ENCODE measurements at places on chromosomes 7 and 10.

DNA sequence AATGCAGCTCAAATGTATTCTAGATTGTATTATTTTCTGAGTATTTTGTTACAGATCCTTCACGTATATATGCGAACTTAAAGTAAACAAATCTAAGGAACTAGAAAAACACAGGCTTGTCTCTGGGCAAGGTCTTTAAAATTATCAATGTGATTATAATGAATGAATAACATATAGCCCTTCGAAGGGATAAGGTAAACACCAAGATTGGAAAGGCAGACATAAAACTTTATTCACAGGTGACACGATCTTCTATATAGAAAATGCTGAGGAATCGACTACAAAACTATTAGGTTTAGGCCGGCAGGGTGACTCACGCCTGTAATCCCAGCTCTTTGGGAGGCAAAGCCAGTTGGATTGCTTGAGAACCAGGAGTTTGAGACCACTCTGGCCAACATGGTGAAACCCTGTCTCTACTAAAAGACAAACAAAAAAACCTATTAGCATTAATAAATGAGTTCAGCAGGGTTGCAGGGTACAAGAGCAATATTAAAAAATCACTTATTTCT lies 80.4 kb downstream of the CNNM2 start:
- DNase-seq: no peak

GRCh38 chr7:16026253-16027020 lies 340.0 kb upstream of the MEOX2 start:
- DNase-seq: no peak

- no peak for DNase-seq
Measured at GRCh38 chr10:990808-991207, 2.6 kb downstream of the GTPBP4 start.

DNA sequence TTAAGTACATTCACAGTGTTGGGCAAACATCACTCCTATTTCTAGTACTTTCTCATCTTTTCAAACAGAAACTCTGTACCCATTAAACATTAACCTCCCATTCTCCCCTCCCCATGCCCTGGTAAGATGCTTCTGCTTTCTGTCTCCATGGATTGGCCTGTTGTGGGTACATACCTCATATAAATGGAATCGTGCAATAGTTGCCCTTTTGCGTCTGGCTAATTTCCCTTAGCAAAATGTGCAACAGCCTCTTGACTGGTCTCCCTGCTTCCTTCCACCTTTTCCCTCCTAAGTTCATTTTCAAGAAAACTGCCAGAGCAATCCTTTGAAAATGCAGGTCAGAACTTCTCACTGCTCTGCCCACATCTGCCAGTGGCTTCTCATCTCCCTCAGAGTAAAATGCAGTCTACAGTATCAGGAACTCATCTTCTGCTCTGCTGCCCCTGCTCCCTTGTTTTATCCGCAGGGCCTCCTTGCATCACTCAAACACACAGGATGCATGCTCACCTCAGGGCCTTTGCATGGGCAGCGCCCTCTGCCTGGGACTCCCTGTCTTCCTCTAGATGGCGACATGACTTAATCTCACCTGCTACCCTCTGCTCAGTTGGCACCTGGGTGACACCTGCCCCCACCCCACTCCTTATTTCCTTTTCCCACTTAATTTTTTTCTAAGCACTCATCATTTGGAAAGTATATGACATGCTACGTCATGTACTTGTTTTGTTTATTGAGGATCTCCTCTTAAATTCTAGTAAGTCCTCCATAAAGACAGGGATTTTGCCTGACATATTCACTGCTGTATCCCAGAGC lies 44.3 kb upstream of the ECHDC3 start:
- DNase-seq: no peak

- DNase-seq: no peak
Measured at GRCh38 chr10:76311752-76312636, 880.6 kb downstream of the LRMDA start.

DNA sequence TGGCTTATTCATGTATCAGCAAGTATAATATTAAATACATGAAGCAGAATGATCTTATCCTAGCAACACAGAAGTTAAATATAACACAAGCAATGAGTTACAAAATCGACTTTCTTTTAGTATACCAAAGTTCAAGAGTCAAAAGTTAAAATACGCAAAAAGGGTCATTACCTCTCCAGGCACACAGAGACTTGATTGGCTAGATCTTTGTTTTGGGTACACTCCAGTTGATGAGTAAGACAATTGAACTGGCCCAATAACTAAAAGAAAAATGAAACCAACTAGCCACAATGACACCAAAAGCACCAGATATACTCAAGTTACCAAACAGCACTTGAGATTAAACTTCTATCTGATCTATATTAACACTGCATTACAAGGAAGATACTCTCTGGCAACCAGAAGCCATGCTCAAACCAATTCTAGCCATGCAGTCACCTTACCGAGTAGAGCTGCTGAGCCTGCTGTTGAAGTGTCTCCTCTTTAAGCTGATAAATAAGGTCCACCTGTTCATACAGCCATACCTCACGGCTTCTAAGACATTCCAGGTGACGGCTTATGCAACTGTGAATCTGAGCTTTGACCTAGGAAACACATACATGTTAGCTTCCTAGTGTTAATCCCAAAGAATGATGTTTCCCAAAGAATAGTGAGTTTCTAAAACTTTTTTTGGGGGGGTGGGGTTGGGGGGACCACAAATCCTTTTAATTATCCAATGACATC lies 15.6 kb downstream of the NCOA4 start:
- no peak for DNase-seq

DNA sequence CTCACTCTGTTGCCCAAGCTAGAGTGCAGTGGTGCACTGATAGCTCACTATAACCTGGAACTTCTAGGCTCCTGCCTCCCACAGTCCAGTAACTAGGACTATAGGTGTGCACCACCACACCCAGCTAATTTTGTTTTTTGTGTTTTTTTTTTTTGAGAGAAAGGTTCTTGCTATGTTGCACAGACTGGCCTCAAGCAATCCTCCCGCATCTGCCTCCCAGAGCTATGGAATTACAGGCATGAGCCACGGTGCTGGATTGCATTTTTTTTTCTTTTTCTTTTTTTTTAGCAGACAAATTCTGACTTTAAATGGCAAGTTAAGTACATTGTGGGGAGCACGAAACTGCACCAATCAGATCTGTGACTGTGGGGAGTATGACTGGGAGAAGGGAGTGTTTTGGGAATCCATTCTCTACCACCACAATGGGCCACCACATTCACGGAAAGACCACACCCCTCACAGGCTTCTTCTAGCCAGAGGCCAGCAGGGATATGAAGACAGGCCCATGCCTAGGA lies 58.1 kb upstream of the MSMB start:
- DNase-seq: no peak

Measured in activated CD4-positive, alpha-beta T cell treated with anti-CD3 and anti-CD28 coated beads for 24 hours (primary cell).